CD4-positive, alpha-beta T cell treated with Interleukin-1 beta for 1 hour (primary cell): ENCODE measurements at places on chromosomes 13 and 19.
A peak's percentile ranks its signal among the peaks of the same experiment; 100 is the strongest.

- DNase-seq, result no peak
Observed at GRCh38 chr13:34884366-34884765, 57.7 kb upstream of the NBEA start.

- peak; percentile 34 for DNase-seq
Observed at GRCh38 chr19:7691497-7691896, 10.4 kb downstream of the FCER2 start.

DNA sequence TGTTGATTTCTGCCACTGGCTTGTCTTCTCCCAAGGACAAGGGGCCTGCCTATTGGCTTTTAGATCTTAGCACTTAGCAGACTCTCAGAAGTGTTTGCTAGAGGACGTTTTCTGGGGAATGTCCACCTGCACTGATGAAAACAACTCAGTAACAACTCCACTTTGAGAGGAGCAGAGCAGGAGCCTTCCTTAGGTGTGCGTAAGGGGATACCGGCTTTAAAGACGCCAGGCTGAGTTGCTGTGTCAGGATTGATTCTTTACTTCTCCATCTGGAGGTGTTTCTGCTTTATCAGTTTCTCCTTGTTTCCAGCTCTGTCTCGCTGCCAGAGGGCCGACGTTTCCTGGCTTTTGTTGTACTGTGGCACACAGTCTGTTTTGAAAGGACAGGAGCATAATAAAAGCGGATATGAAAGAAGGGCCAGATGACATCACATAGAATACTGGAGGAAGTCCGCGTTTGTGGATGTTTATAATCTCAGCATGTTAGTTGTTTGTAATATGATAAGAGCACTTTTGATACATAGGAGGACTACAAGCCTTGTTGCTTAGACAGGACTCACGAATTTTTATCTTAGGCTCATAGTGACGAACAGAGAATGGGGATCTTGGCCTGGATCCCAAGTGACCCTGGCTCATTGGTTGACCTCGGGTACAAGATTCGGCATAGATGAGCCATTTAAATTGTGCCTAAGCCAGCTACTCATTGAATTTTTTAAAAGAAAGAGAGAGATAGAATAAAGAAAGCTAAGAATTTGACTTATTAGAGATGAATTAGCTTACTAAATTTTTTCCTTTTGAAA is 34.6 kb downstream of the COL4A2 start:
- no peak for DNase-seq

DNA sequence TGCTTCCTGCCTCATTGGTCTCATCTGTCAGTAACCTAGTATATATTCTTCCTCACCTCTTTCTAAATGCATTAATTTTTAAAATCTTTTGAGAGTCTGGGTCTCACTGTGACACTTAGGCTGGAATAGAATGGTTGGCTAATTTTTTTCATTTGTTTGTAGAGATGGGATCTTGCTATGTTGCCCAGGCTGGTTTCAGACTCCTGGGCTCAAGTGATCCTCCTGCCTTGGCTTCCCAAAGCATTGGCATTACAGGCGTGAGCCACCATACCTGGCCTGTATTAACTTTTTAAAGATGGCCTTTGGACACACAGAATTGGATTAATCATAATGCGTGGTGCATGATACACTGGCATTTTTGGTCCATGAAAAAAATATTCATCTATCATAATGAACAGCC is 29.9 kb downstream of the SIPA1L3 start:
- DNase-seq, result no peak

DNA sequence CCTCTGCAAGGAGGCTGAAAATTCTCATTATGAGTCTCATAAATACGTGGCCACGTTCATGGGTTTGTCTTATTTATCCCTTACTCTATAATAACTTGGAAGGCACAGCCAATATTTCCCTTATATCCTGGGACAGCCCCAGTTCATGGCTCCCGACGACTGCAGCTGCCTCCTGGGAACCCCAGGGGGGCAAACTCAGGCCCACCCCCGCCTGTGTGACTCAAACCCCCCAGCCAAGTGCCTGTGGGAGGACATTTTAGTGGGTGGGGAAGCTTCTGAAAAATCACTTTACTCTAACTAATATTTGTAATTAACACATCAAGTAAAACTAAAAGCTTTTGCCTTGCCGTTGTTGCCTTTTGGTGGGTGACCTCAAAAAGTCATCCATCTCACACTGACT is 14.3 kb downstream of the RASA3 start:
- no peak for DNase-seq

DNA sequence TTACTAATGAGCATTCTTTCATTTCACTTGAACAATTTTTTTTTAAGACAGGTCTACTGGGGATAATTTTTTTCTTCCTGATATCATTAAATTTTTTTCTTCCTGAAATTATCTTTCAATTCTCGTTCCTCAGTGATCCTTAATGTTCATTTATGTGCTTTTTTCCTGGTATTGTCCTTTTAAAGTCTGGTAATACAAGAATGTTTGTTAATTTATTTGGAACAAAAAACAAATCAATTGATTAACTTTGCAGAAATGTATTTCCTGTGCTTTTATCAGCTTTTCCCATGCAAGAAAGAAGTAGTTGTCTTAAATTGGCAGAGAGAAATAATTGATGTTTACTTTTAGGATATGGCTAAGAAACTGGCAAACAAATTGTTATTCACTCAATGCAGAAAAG is 945.4 kb upstream of the MIR17HG start:
- no peak for DNase-seq

- no peak for DNase-seq
Observed at GRCh38 chr13:27536361-27537101, 83.8 kb downstream of the LNX2 start.

- peak; percentile 86 for DNase-seq
Observed at GRCh38 chr19:16328824-16329482, 4.3 kb downstream of the KLF2 start.

DNA sequence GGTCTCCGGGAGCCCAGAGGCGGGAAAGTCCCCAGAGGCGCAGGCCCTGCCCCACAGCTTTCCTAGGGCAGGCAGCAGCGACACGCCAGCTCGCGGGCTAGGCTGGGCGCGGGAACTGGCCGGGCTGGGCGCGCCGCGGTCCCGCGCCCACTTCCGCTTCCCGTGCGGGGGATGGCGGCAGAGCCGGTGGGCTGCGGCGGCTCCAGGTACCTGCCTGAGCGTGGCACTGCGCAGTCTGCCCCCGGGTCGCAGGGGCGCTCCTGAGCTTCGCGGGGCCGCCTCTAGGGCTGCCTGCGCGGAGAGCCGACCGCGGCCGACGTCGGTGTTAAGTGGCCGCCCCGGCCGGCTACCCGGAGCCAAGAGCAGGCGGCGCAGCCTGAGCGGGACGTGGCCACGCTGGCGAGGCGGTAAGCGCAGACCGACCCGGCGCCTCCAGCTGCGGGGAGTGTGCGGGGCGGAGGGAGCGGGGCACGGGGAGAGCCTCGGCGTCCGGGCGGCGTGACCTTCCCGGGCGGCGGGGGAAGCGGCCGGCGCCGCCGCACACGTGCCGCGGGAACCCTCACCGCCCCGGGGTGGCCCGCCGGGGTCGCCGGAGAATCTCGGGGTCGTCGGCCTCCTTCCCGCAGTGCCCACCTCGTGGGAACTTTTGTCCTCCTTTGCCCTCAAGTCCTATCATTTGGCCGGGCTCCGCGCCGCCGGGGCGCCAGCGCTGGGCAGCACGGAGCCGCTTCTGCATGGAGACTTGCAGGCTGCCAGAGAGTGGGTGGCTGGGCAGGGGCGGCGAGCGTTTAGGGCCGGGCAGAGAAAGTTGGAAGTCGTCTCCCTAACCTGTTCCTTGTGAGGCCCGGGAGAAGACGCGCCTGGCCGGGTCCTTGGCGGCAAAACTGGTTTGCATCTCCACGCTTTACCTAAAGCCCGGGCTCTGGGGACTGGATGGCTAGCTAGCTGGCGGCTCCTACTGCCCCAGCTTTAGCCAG is 31.4 kb upstream of the MPHOSPH8 start:
- DNase-seq, result peak; percentile 16

DNA sequence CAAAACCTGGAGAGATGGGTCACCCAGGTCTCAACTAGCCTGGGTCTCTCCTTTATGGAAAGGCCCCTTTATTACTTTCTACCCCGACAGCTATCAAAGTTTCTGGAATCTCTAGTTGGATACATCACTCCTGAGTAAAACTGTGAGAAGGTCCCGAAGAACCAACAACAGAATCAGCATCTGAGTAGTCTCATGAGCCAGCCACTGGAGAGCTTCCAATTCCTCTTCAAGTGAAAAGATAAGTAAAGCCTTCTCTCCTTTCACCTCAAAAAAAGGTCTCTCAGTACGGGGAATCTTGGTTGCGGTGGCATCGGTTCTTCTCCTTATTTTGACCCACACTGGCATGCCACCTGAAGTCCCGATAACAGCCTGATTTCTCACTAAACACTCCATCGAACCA is at the start of gene ERVV-1:
Gene ERVV-1 (plus strand): TSS at position 301 of the 400 bp plus-strand sequence. CDS start 170 bp downstream, outside the sequence.
- DNase-seq, result no peak

DNA sequence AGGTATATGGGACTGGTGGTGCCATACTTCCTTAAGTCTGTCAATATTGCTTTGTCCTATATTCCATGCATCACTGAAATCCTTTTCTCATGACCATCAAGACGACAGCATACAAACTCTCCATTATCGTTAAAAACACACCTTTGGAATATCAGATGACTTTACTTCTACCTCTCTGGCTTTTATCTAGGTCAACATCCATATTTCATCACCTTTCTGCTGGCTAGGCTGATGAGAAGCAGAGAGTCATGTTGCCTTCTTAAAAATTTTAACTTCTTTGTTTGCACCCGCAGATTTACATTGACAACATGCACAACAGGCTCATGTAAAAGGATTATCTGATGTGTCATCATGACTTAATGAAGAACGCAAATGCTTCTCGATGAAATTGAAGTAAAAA is 771.4 kb downstream of the OLFM4 start:
- no peak for DNase-seq

DNA sequence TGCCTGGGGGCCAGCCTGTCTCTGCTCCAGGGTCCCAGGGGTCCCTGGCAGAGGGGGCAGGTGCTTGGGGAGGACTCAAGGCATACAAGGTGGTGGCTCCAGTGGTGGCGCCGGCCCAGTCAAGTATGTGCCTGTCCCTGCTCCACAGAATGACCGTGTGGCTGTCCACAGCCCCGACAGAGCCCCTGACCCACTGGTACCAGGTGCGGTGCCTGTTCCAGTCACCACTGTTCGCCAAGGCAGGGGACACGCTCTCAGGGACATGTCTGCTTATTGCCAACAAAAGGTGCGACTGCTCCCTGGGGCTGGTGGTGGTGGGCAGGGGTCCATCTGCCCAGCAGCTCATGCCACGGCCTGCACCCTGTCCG is 8.2 kb downstream of the YIPF2 start:
- no peak for DNase-seq

- no peak for DNase-seq
Observed at GRCh38 chr13:86559901-86560300, 760.7 kb upstream of the SLITRK6 start.

GRCh38 chr13:110771194-110771593 is 57.7 kb downstream of the ING1 start:
- no peak for DNase-seq

GRCh38 chr19:49875857-49876421 is 1.2 kb downstream of the AKT1S1 start:
- peak; percentile 67 for DNase-seq

GRCh38 chr19:33621811-33622504 is at the start of gene CHST8:
CHST8 (plus strand) TSS chr19:33621953; CDS start chr19:33689262, 67,309 bp downstream.
- no peak for DNase-seq

GRCh38 chr19:18204394-18205199 is 755 bp upstream of the RAB3A start:
- no peak for DNase-seq

DNA sequence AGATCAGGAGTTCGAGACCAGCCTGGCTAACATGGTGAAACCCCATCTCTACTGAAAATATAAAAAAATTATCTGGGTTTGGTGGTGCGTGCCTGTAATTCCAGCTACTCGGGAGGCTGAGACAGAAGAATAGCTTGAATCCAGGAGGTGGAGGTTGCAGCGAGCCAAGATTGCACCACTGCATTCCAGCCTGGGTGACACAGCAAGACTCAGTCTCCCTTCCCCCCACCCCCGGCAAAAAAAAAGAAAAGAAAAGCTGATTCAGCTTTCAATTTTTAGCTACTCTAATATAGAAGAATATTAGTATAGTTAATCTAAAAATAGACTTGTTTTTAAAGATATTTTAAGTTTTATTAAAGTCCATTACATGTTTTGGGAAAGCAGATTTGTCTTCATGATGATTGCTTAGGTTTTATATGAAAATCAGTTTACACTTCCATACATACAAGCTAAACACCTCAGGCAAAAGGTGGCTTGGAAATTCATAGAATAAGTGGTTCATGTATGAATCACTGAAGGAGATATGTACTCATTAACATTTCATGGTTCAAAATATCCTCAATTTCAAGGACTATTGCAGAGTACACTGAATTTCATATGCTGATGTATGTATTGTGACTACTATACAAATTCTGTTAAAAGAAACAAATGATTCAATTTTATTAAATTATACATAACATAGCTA is 165.2 kb downstream of the TDRD3 start:
- no peak for DNase-seq

DNA sequence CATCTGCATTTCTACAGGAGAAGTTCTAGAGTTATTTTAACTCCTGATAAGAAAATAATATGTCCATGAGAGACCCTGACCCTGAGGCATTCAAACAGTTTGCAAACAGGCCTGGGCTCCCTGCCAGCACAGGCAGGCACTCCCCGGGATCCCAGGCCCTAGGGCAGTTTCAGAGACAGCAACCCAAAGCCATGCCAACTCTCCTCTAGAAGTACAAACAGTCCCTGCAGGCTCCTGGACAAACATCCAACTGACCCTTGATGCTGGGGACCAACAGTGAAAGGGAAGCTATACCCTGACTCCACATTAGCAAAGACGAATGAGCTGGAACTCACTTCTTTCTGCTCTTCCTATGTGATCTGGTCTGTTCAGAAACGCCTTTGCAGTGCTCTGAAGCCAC is 44.8 kb downstream of the CCDC70 start:
- DNase-seq, result no peak

GRCh38 chr13:86357106-86357505 is 557.9 kb upstream of the SLITRK6 start:
- no peak for DNase-seq

GRCh38 chr19:54707962-54708361 is 16.3 kb upstream of the KIR3DL3 start:
- peak; percentile 4 for DNase-seq

DNA sequence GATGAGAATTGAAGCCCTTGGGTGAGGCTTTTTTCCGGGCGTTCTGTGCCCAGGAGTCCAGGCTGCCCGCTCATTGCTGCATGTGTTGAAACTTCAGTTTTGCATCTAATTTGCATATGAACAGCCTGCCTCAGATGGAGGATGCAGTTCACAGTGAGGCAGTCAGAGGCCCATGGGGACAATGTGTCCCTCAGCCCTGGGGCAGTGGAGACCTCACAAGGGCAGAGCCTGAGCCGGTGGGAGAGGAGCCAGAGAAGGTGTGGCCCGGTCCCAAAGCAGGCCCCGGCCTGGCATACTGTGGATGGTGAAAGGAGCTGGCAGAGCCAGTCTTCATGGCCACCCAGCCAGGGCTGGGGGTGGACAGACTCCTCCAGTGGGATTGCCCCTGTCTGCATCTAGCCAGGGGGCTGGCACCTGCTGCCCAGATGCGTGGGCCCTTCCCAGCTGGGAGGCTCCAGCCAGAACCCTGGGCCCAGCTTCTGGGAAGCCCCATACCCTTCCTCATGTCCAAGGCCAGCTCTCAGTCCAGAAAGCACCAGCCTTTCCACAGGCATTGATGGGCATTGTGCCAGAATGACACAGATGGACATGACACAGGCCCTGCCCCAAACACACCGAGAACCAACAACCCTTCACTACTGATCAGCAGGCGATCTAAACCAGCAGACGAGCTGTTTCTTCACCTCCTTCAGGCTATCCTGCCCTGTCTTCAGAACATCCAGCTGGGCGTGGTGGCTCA is 32.9 kb upstream of the KCTD15 start:
- no peak for DNase-seq
